Activated B cell treated with CpG ODN at 0.5 μM for 24 hours (primary cell): ENCODE measurements at places on chromosomes 6 and 20. TPM values are rescaled to one million over a fixed set of nuclear protein-coding genes. Genes with fewer than 3 reads are reported as not detected.

- no peak for DNase-seq
- H3K36me3 ChIP-seq = no peaks in the 10 kb centered on the region
- no peaks in the 10 kb centered on the region for H3K4me1 ChIP-seq
- no peak overlapping the region for H3K27ac ChIP-seq
- H3K27me3 ChIP-seq = no peaks in the 10 kb centered on the region
Measured at GRCh38 chr6:111220383-111221031, 133.2 kb downstream of the SLC16A10 start.

Gene TGM3
- total RNA-seq = not detected in 2 replicates

GRCh38 chr6:23728707-23729106 is 397.3 kb upstream of the NRSN1 start:
- no peak overlapping the region for H3K4me3 ChIP-seq
- no peak overlapping the region for H3K27ac ChIP-seq
- H3K36me3 ChIP-seq = no peaks in the 10 kb centered on the region
- DNase-seq = no peak

Gene TOMM34
- 18.2 and 22.7 TPM in 2 replicates for total RNA-seq

Gene LST1
- 7.8 and 8.4 TPM in 2 replicates for total RNA-seq

DNA sequence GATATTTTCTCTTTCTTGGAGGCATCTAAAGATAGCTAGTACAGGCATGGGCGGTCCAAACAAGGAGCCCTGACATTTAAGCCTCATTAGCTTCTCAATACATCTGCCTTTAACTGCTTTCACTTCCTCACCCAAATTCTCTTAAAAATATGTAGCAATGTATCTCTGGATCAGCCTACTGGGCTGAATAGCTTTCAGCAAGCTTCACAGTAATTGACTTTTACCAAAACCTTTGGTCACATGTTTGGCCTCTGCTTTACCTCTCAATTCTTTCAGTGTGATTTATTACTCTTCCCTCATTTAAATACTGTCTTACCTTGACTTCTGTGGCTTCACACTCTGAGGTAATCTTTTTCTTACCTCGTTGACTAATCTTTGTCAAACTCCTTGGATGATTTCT is 1618.1 kb downstream of the GRIK2 start:
- H3K4me1 ChIP-seq = no peaks in the 10 kb centered on the region
- no peaks in the 10 kb centered on the region for H3K27me3 ChIP-seq
- H3K27ac ChIP-seq = no peak overlapping the region

DNA sequence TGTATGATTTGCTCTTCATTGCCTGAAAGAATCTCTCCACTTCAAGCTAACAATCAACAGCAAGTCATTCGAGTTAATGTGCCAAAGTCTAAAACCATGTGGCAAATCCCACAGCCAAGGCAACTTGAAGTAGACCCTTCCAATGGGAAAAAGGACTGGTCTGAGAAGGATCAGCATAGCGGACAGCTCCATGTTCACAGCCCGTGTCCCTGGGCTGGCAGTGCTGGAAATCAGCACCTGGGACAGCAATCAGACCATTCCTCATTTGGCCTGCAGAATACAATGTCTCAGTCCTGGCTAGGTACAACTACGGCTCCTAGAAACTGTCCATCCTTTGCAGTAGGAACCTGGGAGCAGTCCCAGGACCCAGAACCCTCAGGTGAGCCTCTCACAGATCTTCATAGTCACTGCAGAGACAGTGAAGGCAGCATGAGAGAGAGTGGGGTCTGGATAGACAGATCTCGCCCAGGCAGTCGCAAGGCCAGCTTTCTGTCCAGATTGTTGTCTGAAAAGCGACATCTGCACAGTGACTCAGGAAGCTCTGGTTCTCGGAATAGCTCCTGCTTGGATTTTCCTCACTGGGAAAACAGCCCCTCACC is 1.1 kb downstream of the GJA10 start:
- H3K27me3 ChIP-seq = peaks cover 42% of the 10 kb centered on the region
- peaks cover 11% of the 10 kb centered on the region for H3K4me1 ChIP-seq
- no peak overlapping the region for H3K27ac ChIP-seq
- no peak overlapping the region for H3K4me3 ChIP-seq
